ENCODE measurements at places on chromosomes 1 and 21.

- no peak for DNase-seq
These were observed 24.6 kb upstream of the MAPKAPK2 start for GRCh38 chr1:206660136-206660535.

DNA sequence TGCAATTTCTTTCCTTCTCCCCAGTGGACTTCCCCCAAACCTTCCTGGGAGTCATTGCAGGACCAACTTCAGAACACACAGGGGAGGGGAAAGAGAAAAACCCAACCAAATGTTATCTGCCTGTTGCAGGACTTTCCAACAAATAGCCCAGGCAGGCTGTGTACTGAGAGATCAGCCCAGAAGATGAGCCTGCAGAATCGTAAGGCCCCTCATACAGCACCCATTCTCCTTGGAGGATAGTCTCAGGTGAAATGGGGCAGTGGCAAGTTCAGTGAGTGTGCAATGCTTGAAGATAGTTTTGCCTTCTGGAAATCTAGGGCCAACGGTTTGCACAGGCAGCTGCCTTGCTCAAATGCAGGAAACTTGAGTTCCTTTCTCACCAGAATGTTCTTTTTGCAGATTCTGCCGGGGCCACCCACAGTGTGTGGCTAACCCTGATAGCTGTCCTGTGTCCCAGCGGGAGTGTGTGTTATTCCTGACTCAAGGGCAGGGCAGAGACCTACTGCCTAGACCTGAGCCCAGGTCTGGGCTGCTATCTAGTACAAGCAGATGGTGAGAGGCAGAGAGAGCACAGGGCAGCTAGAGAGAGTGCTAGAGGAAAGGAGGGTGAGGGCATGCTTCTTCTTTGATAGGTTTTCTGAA, 48.8 kb downstream of the GADD45A start:
- DNase-seq, result no peak

DNA sequence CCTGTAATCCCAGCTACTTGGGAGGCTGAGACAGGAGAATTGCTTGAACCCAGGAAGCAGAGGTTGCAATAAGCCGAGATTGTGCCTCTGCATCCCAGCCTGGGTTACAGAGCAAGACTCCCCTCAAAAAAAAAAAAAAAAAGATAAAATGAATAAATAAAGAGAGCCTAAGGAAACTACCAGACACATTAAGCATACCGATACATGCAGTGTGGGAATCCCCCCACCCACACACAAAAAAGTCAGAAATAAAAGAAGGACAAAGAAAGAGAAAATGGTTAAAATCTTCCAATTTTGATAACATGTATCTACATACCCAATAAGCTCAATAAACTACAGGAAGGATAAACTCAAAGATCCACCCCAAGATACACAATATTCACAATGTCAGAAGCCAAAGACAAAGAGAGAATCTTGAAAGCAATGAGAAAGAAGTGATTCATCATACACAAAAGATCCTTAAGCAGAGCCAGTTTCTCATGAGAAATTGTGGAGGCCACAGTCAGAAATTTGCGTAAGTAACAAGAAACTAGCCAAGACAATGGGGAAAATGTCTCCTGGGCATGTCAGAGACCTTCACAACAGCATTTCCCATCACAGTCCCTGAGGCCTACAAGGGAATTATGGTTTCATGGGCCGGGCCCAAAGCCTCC, 1197.0 kb downstream of the AMY1C start:
- no peak for DNase-seq

- DNase-seq, result peak; percentile 41
These were observed 48.5 kb upstream of the WARS2 start for GRCh38 chr1:119188926-119189325.

- no peak for DNase-seq
These were observed 130.5 kb downstream of the TOMM20 start for GRCh38 chr1:234997896-234998741.

GRCh38 chr1:237562242-237562823, 328.4 kb downstream of the ZP4 start:
- peak; percentile 69 for DNase-seq

DNA sequence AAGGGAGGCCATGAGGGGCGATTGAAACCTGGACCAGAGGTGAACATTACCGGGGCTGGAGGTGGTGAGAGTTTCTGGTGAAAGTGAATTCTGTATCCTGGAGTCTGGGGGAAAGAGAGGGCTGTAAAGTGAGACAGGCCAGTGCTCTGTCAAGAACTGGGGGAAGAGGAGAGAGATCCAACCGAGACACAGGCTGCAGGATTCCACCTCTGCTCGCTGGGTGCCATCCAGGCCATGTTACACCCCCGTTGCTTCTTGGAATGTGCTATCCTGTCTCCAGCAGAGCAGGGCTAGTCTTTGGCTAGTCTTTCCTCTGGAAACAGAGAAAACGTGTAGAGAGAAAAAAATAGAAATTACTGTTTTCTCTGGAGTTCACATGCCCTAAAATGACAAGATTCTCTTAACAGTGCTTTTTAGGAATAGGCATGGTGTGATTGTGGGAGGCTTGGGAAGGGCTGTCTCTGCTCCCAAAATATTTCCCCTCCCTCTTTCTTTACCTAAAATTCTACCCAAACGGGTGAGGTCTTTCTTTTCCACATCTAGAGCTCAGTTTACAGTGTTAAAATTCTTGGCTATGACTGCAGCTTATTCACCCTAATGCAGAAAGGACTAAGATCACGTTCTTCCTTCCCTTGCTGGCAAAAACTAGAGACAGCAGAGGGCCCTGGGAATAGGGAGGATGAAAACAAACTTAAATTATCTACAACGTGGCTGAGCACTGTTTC, 16.5 kb upstream of the OVAAL start:
- no peak for DNase-seq

DNA sequence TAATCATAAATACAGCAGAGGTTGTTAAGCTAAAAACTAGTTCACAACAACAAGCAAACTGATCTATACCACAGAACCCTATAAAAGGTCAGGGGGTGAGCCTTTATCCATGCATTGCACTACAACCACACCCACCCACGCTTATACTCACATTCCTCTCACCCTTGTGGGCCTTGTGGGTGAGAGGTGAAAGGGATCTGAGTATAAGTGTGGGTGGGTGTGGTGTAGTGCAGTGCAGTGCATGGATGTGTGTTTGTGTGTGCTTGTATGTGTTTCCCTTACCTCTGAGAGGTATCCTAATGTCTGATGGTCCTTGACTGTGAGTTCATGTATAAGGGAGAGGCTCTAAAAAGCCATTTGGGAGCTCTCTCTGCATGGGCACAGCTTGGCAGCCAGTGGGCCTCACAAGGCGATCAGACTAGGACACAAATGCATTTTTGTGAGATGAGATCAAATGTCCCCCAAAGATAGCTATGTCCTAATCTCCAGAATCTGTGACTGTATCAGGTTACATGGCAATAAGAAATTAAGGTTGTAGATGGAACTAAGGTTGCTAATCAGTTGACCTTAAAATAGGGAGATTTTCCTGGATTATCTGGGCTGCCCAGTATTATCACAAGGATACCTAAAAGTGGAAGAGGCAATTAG, 95.5 kb upstream of the DPT start:
- DNase-seq, result no peak

DNA sequence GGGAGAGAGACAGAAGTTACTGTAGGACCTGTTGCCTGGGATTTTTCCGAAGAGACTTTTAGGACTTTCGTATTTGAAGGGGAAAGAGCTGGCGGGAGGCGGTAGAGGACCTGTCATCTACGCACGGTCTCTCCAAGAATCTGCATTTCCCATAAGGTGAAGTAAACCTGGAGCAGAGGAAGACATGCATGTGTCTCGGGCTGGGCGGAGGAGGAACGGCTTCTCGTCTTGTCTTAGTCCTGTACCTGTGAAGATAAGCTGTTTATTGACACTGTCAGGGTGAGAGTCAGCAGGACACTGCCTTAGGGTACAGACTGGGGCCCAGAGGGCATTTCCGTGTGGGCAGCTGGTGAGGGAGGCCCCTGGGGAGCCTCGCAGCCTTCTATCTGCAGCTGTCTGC, 123.4 kb upstream of the COL6A1 start:
- no peak for DNase-seq
